Kidney glomerular epithelial cell (primary cell): ENCODE measurements at places on chromosomes 12 and 14.

- no peak for DNase-seq
These were observed 874.4 kb upstream of the USP15 start for GRCh38 chr12:61385771-61386170.

DNA sequence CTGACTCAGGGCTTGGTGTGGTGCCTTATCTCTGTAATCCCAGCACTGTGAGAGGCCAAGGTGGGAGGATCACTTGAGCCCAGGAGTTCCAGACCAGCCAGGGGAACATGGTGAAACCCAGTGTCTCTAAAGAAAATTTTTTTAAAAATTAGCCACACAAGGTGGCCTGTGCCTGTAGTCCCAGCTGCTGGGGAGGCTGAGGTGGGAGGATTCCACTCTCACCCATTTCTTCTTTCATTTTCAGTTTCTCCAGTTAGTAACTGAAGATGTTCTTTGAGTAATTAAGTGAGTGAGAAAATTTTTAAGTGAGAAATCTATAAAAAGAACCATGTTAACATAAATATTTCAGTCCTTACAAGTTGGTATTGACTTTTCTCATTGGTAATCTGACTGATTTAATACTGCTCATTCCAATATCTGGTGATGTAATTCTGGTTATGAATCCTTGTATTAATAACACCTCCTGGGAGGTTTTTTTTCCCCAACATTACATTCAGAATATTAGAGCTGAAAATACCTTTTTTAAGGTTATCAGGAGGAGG, 6.1 kb downstream of the METTL3 start:
- DNase-seq = no peak

DNA sequence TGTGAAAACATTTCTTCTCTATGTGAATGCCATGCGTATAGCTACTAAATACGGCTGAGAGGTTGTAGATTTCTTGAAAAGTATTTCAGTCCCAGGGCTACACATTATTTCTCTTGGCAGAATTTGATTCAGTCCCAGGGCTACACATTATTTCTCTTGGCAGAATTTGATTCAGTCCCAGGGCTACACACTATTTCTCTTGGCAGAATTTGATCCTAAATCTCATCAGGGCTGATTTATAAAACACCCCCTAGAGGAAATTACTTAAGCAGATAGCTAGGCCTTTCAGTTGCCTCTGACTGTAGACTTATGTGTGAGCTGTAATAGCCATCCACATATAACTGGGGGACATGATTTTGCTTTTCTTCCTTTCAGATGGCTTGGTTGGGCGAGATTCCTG, 50.4 kb downstream of the AK7 start:
- DNase-seq = no peak

- DNase-seq = no peak
These were observed 996 bp downstream of the SSPN start for GRCh38 chr12:26196421-26196716.

- DNase-seq = peak; percentile 54
These were observed 120.7 kb downstream of the AACS start for GRCh38 chr12:125185740-125186470.

GRCh38 chr12:112170376-112170775, 45.0 kb downstream of the TRAFD1 start:
- DNase-seq = no peak
